CD8-positive, alpha-beta T cell (primary cell): ENCODE measurements at places on chromosomes 5 and 9.

GRCh38 chr9:127121628-127122175 lies 733 bp downstream of the ANGPTL2 start:
- DNase-seq = no peak

GRCh38 chr9:69658987-69659675 lies 13.0 kb downstream of the APBA1 start:
- DNase-seq = no peak

GRCh38 chr5:12110629-12111028 lies 206.4 kb upstream of the CTNND2 start:
- DNase-seq = no peak

GRCh38 chr5:74421377-74421776 lies 219.2 kb downstream of the ENC1 start:
- no peak for DNase-seq

GRCh38 chr5:24909210-24909609 lies 264.4 kb upstream of the CDH10 start:
- DNase-seq = no peak

DNA sequence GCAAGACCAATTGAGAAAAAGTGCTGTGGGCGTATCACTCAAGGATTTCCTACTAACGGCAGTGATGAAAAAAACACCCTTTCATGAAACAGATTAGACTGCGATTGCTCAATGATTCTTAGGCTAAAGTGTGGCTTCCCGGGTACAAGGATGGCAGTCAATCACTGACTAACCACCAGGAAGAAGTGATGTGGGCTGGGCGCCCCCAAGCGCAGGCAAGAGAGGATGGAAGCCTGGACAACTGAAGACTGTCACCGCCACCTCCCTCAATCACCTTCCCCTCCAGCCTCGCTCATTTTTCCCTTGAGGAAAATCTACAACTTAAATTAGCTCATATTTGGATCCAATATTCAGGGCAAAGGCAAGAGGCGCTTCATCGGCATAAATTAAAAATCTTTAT lies 707.2 kb downstream of the MTRR start:
- DNase-seq = no peak

DNA sequence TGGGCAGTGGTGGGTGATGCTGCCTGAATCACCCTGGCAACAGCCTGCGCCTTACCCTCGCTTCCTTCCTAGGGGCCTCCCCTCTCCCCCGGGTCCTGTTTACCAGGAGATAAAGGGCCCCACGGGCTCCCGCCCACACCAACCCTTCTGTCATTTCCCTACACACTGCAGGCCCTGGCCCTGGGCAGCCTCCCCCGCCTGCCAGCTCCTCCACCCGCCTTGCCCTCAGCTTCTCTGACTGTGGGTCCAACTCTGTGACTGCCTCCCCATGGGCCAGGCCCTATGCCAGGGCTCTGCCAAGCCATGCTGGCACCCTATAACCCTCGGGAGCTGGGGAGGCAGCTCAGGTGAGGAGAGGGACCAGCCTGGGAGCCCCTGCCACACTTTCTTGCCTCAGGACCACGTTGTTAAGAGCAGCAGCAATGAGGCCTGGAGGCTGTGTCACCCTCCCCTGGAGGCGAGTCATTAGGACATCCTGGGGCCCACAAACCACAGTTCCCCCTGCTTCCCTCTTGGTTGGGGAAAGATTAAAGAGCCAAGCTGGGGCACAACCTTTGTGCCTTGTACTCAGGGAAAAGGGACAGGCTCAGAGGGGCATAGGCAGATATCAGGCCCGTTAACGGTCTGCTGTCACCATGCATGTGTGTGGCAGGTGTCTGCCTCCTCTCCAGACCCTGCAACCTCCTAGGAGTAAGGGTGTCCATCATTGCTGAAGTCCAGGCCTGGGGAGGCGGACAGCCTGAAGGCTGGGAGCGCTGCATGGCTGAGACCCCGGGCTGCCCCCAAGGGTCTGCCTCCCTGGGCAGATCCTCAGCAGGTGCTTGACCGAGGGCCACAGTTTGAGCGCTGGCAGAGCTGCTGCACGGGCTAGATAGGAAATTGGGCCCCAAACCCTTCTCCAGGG lies 2.8 kb downstream of the MGAT4B start:
- DNase-seq = peak; percentile 36

DNA sequence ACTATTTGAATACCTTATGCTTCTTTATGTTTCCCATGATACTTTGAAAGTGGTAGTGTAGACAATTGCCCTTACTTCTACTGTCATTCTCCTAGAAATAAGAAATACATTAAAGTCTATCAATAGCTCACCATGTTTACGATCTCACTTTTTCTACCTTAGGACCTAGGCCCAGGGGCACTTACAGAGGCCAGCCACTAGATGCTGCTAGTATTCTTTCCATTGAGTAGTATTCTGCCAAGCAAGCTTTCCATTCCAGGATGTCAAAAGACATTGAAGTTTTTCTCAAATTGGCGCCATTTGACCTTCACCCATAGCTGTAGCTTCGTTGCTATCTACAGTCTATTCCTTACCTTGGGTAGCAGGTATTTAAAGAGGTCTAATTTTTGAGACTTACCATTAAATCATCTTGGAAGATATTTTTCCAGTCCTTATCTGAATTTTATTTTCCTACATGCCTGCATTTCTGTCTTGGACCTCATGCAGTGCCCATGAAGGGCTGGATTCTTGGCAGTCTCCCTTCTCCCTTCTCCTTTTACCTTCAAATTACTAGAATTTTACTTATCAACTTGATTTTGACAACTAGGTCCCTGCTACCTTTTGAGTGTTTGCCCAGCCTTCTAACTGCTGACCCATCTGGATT lies 246.0 kb upstream of the NUDT12 start:
- no peak for DNase-seq

- peak; percentile 52 for DNase-seq
Measured at GRCh38 chr5:10445352-10445751, 3.7 kb downstream of the ROPN1L start.

DNA sequence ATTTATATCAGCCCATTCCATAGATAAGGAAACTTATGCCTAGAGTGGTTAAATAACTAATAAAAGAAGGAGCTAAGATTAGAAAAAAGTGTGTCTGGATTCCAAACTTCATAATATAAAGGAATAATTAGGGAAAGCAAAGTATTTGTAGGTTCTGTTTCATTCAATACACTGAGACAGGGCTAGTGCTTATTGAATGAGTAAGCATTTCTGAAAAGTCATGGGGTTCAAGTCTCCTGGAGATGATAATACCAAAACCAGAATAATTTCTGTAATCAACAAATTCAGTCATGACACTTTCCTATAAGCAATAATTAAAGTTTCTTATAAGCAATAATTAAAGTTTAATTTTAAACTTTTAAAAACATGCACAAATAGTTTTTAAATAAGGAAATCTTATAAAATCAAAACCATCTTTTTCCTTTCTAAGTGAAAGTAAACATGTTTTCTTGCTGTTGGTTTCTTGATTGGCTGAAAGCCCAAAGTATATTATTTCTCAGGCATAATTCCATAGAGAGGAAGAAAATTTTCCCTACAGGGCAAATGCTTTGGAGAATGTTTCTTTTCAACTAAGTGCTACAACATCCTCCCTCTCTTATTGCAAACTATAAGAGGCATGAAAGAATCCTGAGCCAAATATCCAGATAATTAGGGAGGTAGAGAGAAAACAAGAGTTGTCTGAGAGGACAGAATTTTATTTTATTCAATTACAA lies 510.2 kb downstream of the PRELID2 start:
- no peak for DNase-seq

DNA sequence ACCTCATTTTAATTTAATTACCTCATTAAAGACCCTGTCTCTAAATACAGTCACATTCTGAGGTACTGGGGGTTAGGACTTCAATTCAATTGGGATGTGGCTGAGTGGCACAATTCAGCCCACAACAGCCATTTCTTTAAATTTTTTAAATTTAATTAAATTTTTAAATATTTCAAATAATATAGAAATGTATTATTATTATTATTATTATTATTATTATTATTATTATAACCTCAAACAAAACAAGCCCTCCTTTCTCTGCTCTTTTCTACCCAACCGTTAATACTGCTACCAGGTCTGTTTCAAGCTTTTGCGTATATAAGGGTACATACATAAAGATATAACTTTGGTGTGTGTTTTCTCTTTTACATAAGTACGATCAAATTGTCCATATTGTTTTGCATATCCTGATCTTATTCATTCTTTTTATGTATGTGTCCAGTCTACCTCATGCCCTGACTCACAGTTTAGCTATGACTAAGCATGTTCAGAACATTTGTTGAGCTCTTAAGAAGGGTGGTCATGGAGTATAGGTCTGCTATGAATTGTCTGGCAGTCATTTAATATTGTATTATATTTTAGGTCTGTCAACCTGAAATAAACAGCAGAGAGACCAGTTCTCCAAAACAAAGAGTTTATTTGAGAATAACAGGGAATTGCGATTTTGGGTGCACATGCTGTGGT lies 16.1 kb upstream of the RAB14 start:
- no peak for DNase-seq

DNA sequence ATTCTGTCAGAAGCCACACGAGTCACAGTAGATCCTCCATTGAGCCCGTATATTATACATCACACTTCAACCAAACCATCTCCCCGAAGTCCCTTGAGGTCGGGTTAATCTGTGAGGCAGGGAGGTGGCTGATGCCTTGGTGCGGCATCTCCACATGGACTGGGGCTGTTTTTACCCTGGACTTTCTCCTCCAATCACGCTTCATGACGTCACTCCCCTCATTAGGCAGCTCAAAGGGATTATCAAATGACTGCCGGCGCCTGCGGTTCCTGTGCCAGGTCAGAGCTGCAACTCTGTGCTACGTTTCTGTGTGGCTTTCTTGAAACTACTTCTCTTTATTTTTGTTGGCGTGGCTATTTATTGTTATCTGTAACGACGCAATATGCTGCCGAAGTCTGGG lies 53.7 kb downstream of the TMOD1 start:
- DNase-seq = no peak

DNA sequence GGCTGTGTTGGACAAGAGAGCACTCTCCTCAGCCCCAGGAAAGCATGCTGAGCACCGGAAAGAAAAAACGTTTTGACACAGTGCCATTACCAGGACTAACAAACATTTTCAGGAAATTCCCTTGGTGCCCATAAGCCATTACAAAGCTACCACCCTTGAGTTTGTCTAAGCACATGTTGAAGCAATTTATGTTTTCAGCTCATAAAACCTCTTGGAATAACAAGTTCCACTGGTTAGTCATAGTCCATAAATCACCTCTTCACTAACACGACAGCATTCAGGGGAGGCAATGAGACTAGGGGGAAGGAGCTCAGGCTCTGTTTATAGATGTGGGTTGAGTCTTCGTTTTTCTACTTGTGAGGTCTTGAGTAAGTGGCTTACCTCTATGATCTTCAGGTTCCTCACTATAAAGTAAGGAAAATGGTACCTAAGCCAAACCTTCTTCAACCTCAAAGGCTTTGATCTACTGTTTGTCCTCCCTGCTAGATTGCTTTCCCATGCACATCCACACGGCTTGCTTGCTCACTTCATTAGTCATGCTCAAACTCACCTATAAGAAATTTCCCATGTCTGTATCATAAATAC lies 65.4 kb downstream of the DRD1 start:
- no peak for DNase-seq

GRCh38 chr9:20505574-20505973 lies 116.7 kb downstream of the MLLT3 start:
- no peak for DNase-seq

GRCh38 chr9:92971121-92971520 lies 23.8 kb downstream of the FGD3 start:
- no peak for DNase-seq

- DNase-seq = no peak
Measured at GRCh38 chr5:129271308-129271707, 176.8 kb downstream of the ISOC1 start.

GRCh38 chr5:77709340-77709739 lies 66.8 kb downstream of the TBCA start:
- DNase-seq = no peak

DNA sequence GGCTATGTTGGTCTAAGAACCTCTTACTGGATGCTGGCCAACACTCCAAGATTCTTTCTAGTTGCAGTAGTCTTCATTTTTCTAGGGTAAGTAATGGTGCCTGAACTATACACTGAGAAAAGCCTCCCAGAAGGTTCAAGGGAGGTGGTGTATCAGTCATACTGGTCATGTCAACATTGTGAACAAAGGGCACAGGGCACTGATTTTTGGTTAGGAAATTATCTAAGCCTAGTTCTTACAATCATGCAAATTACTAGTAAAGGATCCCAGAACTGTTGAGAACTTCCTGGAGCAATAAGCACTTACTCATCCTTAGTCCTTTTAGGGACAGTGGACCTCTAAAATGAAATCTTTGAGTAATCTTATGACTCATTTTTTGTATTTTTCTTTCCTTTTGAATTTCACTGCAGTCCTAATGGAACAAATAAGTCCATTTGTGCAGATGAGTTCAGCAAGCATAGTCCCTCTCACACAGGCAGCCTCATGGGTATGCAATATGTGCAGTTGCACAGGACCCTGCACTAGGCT lies 21.1 kb upstream of the CDC42SE2 start:
- DNase-seq = no peak

GRCh38 chr9:128150594-128151308 lies 1.5 kb downstream of the LCN2 start:
- DNase-seq = no peak

- no peak for DNase-seq
Measured at GRCh38 chr9:113906411-113907110, 30.5 kb downstream of the ZNF618 start.

- no peak for DNase-seq
Measured at GRCh38 chr9:30329431-30329830, 2055.0 kb upstream of the ACO1 start.

- peak; percentile 44 for DNase-seq
Measured at GRCh38 chr9:93080406-93080805, 15.6 kb upstream of the CARD19 start.

DNA sequence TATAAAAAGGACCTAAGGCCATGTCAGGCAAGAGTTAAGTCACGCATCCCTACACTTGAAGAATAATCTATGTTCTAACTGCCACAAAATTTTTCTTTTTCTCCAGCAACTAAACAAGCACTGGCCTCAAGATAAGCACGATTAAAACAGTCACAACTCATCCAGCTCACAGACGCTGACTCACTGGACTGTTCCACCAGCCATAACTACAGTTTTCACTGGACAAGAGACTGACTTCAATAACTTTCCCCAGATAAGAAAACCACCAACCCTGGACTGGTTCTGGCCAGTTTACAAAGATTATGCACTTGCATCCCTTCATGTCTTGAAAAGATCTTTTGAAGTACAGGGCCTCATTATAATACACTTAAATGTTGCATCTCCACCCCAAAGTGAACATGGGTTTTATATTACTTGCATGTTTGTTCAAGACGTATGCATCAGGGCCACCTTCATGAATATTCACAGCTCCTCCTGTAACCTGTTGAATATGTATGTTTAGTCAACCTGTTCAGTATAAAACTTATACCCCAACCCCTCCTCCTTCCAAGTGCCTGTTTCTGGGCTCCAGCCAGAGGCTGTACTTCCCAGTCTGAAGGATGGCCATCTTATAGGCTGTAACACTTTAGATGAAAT lies 129.3 kb upstream of the EPB41L4A start:
- no peak for DNase-seq

GRCh38 chr9:18149471-18150011 lies 324.4 kb upstream of the ADAMTSL1 start:
- no peak for DNase-seq
